H1 (cell line): ENCODE measurements at places on chromosomes 12 and 14.

GRCh38 chr12:130606231-130606630 is 109.9 kb downstream of the RIMBP2 start:
- DNase-seq, result no peak

GRCh38 chr12:77031745-77032144 is 33.6 kb downstream of the E2F7 start:
- no peak for DNase-seq

DNA sequence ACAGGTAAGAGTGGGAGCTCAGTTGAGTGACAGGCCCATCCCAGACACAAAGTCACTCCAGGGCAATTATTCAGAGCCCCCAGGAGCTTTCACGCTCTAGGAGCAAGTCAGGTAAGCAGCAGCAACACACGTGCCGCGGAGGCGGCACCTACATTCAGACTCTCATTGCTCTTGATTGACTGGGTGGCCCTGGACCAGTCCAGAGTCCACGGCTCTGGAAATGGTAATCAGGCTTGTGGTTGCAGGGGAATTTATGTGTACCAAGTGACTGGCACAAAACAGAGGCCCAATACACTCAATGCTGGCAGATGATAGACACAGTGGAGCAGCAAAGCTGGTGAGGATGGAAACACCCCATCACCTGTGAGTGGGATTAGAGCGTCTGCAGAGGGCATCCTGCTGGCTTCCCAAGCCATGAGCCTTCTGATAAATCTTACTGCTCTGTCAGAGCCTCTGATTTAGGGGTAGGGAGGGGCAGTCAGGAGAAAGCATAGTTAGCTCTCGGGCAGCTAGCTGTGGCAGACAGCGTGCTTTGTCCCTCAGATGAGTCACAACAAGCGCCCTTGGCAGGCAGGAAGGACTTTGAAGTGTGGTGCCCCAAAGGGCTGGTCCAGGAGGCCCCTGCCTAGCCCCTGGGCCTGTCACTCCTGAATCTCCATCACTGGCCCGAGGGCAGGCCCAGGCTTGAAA is 344.7 kb downstream of the CACNA1C start:
- DNase-seq, result no peak

GRCh38 chr12:126558810-126559209 is 1493.6 kb downstream of the AACS start:
- no peak for DNase-seq

DNA sequence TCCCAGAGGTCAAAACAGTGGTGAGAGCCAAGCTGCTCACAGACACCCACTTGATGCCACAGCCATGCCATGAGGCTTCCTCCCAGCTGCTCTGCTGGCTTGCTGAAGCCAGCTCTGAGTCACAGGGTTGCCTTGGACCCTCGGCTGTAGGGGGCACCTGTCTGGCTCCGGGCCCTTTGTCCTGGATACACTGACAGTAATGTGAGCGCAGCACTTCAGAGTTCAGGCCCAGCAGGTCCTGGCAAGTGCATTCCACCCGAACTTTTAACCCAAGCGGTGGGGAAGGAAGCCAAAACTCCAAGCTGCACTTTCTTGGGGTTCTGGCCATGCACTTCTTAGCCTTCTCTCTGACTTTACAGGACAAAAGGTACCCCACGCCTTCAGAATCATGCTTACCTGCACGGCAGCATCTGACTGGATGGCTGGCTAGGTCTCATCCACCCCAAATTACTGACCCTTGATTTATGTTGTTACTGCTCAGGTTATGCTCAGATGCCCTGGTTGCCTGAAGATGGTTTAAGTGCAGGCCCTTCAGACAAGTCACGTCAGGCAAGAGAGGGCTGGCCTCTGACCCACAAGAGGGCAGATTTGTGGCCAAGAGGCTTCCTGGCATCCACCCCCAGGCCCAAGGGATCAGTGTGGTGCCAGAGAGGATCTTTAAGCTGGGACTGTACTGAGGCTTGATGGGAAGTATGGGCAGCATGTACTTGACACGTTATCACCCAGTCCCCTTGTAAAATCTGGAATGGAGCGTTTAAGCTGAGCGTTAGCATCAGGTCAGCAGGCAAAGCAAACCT is 24.8 kb downstream of the SLC25A29 start:
- DNase-seq, result no peak

- DNase-seq, result no peak
These were observed 4.5 kb upstream of the SH2B3 start for GRCh38 chr12:111401167-111401605.

DNA sequence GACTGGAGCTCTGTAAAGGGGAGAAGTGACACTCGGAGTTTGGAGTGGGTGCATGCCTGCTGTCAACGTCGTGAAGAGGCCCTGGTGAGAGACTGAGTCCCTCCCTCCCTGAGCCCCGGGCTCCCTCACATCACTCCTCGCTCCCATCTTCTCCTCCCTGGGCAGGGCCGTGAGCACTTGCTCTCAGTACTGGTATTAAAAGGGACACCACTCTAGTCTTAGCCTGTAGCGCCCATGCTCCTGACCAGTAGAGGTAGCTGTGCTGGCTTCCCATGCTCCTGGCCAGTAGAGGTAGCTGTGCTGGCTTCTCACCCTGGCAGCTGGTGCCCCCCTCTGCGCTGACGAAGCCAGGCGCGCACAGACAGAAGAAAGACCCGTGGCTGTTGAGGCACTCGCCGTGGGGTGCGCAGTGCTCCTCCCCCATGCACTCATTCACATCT is 14.7 kb downstream of the ISCA2 start:
- DNase-seq, result no peak

DNA sequence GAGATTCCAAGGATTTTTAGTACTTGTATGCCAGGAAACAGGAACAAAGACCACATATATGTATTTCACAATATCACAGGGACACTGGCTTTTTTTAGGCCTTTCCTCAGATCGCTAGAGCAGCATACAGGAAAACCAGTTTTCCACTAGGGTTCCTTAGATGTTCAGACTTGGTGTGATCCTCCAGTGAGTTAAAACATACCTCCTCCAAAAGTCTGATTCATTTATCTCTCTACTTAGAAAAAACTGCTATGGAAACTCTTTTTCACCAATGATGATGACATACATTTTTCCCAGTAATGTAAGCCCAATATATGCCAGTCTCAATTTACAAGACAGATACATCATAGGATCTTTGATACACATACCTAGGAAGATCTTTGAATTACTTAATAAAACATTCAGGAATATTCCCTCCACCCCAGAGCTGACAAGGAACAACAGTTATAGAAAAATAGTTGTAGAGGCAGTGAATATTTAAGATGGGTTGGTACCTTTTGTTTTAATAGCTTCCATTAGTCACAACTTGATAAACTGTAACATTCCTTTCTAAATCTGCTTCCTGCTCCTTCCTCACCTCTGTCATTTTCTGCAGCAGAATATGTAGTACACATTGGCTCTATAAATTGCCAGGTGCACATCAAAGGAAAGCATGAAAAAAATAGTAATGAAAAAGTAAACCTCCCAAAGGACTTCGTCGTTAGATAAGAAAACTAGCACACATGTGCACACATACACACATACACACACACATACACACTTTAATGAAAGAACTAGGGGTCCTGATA is 27.5 kb downstream of the BCAT1 start:
- no peak for DNase-seq

- no peak for DNase-seq
These were observed 1.9 kb upstream of the TIMELESS start for GRCh38 chr12:56451147-56451546.

DNA sequence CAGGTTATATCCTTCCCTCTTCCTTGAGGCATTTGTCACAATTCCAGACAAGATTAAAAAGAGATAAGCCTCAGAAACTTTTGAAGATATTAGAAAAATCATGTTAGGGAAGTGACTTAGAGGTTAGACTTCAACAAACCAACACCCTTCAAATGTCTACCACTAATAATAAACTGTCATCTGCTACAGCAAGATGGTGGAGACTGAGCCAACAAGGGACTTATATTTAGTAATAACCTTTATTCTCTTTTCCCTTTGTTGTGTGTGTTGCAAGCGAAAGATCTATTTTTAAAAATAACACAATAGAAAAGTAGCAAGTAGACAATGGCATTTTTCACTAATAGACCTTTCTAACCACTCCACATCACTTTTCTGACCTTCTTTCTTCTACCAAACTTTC is 28.6 kb downstream of the PRICKLE1 start:
- DNase-seq, result no peak

DNA sequence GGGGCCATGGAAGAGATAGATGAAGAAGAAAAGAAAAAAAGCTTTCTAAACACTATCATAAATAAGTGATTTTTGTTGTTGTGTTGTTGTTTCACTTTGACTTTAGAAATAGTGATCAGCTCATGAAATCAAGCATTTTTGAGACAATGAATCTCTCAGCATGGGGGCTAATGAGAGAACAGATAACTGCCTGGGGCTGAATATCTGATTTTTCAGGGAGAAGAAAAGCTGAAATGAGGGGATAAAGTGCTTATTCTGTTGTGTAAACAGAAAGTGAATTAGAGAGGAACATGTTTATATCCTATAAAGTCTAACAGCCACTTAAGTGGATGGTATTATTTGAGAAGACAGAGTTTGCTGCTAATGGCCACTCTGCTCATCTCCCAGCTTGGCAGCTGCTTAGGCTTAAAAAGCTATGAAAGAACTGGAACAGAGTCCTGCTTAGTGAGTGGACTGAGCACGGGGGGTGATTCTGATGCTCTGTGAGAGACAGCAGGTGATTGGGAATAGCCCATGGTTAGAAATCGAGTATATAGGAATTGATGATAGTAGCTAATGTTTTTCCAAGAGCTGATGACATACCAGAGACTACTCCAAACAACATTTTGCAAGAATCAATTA is 646.1 kb upstream of the TMEM132C start:
- no peak for DNase-seq

DNA sequence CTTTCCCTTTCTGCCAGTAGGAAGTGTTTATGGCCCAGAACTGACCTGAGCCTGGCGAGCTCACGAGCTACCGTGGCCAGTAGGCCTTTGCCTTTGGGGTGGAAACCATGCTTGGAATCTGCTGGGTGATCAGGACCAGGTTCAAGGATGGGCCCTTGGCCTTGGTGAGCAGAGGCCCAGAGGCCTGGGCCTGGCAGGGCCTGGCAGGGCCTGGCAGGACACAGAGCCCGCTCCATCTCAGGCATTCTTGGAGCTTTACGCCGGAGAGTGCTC is 184.8 kb upstream of the RTL1 start:
- DNase-seq, result no peak

- no peak for DNase-seq
These were observed 462.2 kb upstream of the TMPO start for GRCh38 chr12:98053202-98053601.

- DNase-seq, result no peak
These were observed 236.9 kb downstream of the RERGL start for GRCh38 chr12:17853054-17853453.

GRCh38 chr12:89134213-89134770 is 218.0 kb downstream of the DUSP6 start:
- DNase-seq, result no peak

- no peak for DNase-seq
These were observed 481.4 kb downstream of the MDGA2 start for GRCh38 chr14:47194055-47194454.

- no peak for DNase-seq
These were observed 1.6 kb downstream of the LRP1 start for GRCh38 chr12:57129889-57130288.
